ENCODE measurements at places on chromosomes 6 and 20.

DNA sequence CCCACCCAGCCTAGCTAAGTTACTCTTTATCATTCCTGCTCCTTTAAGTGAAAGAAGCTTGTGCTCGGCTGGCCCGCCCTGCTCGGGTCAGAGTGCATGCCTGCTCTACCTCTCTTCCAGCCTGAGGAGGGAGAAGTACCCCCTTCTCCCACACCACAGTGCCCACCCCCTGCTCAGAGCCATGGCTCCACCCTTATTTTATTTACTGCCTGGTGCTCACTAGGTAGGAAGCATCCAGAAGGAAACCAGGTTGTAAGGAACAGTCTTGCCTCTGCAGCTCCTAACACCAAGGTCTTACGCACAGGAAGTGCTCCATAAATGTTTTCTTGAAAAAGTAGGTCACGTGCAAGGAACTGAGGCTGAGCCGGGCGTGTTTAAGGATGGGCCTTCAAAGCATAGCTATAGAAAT, 105.7 kb upstream of the SNX9 start:
- no peak for DNase-seq

DNA sequence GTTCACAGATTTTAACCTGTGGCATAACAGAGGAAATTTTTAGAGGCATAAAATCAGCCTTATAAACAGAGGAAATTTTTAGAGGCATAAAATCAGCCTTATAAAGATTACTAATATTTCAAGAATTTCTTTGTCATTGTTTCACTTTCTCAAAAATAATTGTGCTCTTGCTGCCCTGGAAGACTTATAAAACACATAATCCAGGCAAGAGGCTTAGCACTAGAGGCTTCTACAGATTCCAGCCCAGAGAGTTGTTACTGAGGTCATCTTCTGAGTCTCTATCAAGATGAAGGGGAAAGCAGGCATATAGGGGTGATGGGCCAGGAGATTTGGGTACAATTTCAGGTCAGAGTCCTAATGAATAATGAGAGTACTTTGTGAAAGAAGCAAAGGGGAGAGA, 85.7 kb downstream of the RFPL4B start:
- no peak for DNase-seq

- no peak for DNase-seq
Measured at GRCh38 chr20:32637738-32638137, 36.0 kb downstream of the C20orf203 start.

- no peak for DNase-seq
Measured at GRCh38 chr20:61718361-61719005, 347.2 kb downstream of the TAF4 start.

DNA sequence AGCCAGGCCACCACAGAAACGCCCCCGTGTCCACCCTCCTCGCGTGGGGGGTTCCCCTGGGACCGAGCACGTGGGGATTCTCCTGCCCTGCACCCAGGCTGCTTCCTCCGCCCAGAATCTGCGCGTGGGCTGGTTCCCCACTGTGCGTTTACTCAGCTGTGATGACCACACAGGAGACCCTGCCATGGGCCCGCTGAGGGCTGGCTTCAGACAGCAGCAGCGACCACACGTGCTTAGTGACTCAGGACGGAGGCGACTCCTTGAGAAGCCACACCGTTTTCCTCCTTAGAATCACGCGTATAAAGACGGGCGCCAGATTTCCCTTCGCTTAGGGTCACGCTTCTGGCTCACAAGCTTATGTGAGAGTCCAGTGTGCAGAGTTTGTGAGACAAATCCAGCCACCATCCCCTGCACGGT, 63.9 kb upstream of the PDE10A start:
- no peak for DNase-seq

DNA sequence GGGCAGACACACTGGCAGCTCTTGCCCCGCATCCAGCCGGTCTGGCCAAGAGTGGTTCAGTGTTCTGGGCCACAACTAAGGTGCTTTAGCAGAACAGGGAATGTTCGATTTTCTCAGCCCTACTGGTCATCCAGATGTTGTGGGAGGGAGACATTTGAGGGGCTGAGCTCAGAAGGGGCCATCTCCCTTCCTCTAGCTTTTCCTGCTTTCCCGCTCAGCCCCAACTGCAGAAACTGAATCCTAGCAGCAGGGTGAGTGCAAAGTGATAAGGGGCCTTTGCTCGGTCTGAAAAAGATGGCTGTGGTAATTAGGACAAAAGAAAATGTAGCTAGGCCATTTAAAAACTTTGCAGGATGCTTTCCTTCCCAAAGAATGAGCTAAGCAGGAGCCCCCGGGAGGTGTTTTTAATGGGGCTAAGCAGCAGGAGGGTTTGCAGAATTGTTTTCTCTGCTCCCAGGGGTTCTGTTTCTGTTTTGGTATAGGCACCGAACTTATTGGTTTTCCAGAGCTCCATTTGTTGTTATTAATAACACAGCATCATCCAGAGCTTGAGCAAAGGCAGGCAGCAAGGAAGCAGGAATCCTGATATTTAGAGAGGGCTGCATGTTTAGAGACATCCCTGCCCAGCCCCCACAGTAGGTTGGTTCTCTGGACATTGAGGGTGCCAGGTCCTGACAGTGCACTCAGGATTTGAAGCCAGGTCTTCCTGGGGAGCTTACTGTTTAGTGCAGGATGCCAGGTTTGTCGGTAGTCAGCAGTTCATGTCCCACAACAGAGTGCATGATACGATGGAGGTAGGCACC, 210.9 kb downstream of the SLC24A3 start:
- no peak for DNase-seq

DNA sequence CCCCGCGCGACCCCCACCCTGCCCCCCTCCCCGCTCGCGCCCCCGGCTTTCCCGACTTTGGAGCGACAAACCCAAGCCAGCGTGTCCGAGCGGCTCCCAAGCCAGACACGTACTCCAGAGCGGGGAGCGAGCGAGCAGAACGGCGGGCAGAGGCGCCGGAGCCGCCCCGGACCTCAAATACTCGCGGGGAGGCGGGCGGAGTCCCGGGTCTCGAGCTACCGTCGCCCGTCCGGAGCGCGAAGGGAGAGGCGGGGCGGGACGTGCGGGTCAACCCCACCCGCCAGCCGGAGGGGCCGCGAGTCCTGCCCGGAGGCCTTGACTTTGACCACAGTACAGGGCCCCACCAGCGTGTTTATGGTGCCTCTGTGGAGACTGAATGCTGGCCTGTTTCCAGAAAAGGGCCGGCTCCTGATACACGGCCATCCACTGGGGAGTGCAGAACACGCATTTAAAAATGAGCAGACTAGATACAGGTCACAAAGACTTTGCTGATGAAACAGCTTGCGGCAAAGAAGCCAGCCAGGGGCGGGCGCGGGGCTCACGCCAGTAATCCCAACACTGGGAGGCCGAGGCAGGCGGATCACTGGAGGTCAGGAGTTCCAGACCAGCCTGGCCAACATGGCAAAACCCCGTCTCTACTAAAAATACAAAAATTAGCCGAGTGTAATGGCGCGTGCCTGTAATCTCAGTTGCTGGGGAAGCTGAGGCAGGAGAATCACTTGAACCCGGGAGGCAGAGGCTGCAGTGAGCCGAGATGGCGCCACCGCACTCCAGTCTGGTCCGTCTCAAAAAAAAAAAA, at the start of gene SERPINB6:
TSS of gene SERPINB6 (minus strand) at position 148 of the 799 bp plus-strand sequence. CDS start 12,235 bp downstream, outside the sequence.
- DNase-seq, result no peak

DNA sequence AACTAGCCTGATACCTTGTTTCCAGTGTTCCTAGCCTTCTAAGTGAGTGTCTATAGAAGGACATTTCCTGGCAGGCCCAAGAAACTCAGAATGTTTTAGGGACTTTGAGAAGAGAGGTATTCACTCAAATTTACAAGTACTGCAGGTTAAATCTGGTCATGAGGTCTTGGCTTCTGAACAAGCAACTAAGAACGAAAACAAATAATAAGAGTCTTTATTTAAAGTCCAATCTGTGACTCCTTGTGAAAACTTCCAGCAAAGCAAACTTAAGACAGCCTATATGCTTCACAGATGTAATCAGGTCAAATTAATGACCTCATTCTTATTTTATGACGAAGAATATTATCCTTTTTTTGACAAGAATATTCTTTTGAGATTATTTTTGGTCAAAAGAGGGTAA, 79.4 kb upstream of the PRSS16 start:
- no peak for DNase-seq

DNA sequence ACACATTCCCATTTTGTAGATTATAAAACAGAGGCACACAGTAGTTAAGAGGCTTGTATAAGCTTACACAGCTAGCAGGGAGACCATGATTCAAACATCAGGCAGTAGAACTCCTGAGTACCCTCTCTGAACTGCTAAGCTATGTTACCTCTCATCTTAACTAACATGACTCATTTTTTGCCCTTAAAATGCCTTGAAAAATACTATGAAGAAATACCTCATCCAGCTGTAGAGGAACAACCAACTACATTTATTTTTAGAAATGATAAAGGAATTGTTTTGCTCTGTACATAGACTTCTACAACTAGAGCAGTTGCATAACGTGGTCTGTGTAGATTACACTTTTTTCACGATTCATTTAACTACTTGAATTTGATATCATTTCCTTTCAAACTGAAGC, 102.1 kb downstream of the FLRT3 start:
- DNase-seq, result no peak

All from vagina (tissue), 2 donors.